ENCODE measurements at places on chromosomes 16 and 17.

DNA sequence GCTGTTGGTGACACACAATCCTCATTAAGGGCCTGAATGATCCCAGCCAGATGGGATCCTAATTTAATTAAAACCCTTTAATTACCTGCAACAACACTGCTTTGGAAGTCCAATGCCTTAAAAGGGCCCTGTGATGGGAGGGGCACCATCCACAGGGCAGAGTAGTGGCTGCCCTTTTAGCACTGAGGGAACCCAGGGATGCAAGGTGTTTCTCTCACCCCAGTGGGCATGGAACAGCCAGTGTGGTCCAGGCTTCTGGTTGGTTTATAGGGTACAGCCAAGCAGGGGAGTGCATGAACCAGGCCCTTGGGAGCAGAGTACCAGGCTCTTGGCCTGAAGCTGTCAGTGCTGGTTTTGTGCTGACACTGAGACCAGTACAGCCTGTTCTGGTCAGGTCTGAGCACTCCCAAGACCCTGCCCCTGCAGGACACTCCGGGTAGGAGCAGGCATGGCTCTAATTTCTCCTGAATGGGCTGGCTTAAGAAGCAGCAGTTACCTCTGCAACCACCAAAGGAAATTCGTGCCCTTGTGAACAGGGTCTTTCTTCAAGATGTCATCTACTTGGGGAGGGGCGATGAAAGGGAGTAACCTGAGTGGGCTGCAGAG lies 9.9 kb downstream of the NXPH3 start:
- no peak for DNase-seq

DNA sequence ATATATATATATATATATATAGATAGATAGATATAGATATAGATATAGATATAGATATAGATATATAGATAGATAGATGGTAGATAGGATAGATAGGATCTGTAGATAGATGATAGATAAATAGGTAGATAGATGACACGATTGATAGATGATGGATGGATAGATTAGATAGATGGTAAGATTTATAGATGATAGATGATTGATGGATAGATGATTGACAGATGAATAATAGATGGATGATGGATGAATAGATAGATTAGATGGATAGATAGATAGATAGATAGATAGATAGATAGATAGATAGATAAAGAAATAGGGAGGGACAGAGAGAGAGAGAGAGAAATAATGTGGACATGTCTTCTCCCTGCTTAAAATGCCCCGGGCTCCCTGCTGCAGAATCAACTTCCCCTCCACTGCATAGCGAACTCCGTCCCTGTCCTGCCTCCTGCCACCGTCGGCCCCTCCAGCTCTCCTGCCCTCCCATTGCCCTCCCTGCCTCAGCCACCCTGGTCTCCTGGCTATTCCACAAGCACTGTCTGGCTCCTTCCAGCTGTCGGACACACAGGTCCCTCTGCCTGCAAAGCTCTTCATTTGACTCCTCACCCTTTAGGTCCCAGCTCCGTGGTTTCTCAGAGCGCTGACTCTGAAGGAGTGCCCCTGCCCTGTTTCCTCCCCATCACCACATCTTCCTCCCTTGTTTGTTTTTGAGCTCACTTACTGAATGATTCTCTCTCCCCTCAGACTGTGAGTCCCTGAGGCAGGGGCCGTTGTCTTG lies 254.0 kb downstream of the KATNIP start:
- no peak for DNase-seq

DNA sequence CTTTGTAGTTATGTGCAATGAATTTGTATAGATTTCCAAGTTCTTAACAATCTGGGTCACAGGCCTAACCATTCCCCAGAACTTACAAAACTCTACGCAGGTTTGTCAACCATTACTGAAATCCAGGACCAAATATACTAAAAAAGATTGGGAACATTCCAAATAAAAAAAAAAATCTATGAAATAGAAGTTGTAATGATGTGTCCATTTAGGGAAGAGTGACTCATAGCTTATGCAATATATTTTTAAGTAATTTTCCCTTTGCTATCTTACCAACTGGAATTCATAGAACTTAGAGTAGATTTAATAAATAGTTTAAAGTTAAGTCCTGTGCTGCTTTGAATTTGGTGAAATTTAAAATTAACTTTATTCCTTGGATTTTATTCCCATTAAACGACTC lies 393.2 kb downstream of the PMP22 start:
- DNase-seq: no peak

DNA sequence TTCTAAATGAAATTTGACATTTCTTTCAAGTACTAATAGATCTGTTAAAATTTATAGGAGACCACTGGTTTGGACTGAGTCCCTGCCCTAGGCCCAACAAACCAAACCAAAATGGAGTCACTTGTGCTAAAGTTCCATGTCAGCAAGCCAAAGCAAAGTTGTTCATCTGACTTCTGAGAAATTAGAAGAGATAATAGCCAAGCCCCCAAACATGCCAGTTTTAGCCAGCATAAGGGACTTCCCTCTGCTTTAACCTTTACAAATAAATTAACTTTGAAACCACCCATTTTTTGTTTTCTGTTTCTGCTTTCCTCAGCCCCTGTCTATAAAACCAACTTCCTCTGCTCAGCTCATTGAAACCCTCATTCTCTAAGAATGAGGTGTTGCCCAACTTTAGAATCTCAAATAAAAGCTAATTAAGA lies 18.9 kb downstream of the CDR2 start:
- no peak for DNase-seq

GRCh38 chr16:78932355-78932943 lies 668.1 kb downstream of the MAF start:
- no peak for DNase-seq

GRCh38 chr16:51201604-51202003 lies 50.5 kb upstream of the SALL1 start:
- DNase-seq: no peak

- DNase-seq: no peak
Observed at GRCh38 chr16:1347286-1347855, 4.3 kb downstream of the TSR3 start.

DNA sequence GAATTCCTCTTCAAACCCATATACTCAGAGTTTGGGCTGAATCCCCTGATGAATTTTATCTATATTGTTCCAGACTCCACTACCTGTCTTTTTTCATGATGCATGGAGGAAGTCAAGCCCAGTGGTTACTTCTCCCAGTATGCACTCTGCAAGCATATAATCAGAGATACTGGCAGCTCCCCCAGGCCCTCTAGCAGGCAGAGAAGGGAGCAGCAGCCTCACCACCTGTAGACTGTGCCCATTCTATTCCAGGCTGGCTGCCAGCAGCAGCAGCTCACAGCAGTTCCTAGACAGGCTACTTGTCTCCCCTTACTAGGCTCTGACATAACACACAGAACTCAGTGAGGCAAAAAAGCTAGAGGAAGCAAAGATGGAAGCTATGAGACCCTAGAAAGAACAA lies 3.4 kb downstream of the MKS1 start:
- DNase-seq: no peak

DNA sequence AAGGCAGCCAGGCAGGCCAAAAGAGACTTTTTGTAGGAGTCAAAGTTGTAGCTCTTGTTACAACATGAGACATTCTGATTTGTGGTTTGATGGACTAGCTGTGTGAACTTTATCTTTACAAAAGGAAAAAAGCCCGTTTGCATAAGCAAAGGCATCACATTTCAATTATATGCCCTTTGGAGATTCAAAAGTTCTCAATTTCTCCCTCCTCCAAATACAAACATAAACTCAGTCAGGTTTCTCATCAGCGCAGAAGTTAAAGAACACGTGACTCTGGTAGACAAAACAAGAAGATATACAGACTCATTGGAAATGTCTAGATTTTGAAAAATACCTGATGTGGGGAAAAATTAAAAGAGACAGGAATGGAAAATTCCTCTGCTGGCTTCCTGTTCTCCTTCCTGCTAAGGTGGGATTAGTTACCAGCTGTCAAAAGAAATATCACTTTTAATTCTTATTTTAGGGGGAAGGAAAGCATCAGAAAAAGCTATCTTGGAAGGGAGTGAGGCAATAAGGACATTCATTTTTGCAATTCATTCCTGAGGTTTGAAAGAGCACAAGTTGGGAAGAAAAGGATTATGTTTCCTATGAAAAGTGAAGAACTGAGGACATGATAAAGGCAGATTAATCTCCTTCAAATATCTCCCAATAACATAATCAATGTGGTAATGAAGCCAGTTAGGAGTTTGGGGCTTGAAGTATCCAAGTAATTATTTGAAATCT lies 4.6 kb upstream of the KCNJ16 start:
- DNase-seq: no peak

DNA sequence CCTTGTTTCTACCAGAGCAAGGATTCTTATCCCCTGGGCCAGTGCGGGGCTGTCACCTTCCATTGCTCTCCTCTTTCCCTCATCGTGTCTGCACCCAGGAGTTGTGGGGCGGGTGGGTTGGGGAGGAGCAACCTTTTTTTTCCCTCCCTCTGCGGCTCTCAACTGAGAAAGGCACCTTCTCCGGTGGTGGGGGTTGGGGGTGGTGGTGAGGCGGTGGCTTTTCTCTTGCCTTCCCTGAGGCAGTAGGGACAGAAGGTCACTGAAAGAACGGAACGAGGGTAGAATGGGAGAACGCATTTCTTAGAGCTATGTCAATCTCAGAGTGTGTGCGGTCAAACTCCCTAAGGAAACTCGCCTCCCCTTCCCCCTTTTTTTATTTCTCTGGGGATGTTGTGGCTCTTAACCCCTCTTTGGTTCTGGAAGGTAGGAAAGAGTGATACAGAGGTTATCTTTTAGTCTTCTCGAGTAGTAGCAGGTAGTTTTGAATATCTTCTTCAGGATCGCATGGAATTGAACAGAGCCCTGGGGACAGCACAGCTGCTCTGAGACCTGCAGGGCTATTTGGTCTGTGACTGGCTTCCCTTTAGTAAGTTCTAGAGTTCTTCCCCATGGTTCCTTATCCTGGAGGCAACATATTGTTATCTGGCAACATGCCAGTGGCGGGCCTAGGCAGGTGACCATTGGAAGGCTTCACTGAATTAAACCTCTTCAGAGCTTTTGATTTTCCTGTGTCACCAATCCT lies 994 bp downstream of the CLTC start:
- DNase-seq: peak; percentile 22

DNA sequence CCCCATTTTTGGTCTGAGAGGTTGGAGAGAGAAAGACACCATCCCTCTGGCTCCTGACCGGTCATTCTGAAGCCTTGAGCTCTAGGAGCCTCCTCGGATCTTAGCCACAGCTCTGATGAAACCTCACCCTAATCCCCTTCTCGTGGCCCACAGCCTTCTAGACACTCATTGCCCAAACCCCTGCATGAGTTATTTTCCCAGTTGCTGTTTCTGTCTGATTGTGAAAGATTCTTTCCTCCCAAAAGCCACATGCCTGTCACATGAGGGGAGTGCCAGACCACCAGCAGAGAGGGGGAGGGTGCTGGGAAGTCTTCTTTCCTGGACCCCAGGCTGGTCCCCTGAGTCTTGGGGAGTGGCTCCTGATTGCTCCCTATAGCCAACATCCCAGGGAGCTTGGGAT lies 17.6 kb upstream of the ABR start:
- DNase-seq: no peak

DNA sequence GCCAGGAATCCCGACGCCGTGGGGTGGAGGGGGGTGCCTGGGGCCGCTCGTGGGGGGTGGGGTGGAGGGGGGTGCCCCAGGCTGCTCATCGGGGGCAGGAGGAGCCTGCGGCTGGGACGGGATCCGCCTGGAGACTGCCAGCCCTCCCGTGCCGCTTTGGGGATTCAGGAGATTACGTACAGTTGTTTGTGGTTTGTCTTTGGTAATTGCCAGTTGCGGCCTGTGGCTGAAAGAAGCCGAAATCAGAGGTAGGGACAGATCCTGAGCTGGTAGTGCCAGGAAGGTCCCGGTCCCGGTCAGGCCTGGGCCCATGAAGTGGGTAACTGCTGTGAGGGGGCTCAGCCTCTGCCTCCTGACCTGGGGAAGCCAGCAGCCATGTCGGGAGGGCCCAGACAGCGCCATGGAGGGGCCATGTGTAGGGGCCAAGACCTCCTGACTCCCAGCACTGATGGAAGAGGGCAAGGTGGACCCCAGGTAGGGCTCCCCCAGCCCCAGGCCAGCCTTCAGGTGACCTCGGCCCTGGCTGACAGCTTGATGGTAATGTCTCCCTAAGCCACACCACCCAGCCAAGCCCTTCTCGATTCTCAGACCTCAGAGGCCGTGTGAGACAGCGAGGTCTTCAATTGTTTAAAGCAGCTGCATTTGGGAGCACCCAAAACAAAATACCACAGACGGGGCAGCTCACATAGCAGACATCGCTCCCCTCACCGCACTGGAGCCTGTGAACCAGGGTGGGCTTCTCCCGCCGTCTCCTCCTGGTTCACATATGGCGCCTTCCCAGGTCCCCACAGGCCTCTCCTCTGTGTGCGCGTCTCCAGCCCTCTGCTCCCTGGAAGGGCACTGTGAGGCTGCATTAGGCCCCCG lies 34.9 kb upstream of the SSTR5 start:
- DNase-seq: no peak

GRCh38 chr17:2655546-2655945 lies 56.0 kb downstream of the CLUH start:
- no peak for DNase-seq

- DNase-seq: no peak
Observed at GRCh38 chr16:80948886-80949493, 57.7 kb downstream of the CMC2 start.

- no peak for DNase-seq
Observed at GRCh38 chr16:10931977-10932632, 10.2 kb downstream of the DEXI start.

GRCh38 chr16:55478827-55479429 lies at the start of gene MMP2:
Gene MMP2 (plus strand): TSS chr16:55479198. CDS start chr16:55479480, 282 bp downstream.
- DNase-seq: no peak

DNA sequence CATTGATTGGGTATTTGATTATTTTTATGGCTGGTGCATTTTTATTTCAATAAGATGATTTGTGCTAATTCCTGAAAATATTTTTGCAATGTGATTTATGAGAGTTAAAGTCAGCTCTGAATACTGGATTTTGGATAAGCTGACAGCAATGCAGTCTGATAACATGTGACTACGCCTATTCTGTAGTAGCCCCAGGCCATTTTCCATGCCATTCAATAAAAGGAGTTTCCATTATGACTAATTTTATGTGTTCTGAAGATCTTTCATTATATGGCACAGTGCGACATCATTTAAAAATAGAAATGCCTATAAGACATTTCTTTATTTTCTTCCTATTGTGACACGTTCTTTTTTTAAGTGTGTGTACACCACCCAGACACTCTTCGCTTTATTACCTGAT lies 46.3 kb downstream of the KCNJ2 start:
- DNase-seq: no peak
